ENCODE measurements at places on chromosomes 3 and 15. TPM values are rescaled to one million over a fixed set of nuclear protein-coding genes. Genes with fewer than 3 reads are reported as not detected.

DNA sequence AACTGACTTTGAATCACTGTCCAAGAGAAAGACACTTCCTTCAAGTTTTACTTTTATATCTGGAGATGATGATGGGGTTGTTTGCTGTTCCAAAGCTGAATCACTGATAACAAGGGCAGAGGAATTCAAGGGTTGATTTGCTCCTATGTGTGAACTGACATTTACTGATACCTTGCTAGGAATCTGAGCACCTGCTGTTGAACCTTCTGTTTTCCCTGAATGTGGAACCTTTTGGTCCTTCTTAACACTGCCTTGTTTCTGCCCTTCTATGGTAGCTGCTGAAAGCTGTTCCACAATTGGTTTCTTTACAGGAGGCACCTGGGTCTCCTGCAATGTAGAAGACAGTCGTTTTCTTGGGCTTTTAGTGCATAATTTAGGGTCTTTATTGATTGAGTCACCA, 102.0 kb upstream of the NEDD4 start:
- no peak for DNase-seq

DNA sequence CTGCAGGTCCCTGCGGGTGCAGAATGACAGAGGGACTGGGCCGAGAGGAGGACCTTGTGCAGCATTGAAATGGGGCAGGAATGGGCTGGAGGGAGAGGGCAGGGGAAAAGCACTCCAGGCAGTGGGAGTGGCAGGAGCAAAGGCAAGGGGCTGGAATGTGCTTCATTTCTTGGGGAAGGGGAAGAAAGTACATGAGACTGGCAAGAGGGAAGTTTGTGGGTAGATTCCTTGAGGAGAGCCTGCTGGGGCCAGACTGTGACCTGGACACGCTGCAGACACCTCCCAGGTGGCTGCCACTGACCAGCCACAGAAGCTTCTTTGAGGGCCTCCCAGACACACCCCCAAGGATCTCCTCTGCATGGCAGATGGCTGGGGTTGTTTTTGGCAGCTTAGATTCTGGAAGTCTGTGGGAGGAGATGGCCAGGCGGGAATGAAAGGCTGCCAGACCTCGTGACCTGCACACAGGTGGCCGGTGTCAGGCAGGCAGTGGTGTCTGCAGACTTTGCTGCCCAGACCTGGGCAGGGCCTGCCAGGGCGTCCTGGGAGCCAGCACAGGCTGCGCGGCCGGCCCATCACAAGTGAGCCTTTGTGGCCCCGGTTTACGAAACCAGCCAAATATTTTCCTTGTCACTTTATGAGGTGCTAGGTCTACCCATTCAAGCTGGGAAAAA, 53.1 kb downstream of the SPSB4 start:
- DNase-seq = no peak

DNA sequence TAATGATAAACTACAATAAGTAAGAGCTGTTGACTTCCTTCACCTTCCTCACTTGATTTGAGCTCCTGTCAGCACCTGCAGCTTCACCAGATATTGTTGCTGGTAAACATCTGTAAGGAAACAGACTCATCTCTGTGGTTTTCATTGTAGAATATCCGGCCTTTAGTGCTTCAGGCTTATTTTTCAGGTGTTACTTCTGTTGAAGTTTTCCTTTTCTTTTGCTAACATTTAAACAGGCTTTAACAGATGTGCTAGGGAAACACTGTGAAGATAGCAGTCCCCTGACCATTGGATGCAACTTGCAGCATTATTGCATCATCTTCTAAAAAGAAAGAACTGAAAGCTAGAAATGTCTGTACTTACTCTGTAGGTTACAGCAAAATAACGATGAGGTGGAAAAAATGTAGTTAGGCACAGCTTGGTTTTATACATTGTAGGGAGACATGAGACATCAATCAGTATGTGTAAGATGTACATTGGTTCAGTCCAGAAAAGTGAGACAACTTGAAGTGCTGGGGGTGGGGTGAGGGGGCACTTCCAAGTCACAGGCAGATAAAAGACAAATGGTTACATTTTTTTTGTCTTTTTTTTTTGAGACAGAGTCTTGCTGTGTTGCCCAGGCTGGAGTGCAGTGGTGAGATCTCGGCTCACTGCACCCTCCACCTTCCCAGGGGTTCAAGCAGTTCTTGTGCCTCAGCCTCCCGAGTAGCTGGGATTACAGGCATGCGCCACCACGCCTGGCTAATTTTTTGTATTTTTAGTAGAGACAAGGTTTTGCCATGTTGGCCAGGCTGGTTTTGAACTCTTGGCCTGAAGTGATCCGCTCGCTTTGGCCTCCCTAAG, 10.2 kb downstream of the EDEM1 start:
- peak; percentile 17 for DNase-seq

GRCh38 chr3:8603115-8603710, 41.4 kb downstream of the SSUH2 start:
- no peak for DNase-seq

GRCh38 chr3:59450946-59451763, 401.3 kb upstream of the CFAP20DC start:
- DNase-seq = peak; percentile 43

DNA sequence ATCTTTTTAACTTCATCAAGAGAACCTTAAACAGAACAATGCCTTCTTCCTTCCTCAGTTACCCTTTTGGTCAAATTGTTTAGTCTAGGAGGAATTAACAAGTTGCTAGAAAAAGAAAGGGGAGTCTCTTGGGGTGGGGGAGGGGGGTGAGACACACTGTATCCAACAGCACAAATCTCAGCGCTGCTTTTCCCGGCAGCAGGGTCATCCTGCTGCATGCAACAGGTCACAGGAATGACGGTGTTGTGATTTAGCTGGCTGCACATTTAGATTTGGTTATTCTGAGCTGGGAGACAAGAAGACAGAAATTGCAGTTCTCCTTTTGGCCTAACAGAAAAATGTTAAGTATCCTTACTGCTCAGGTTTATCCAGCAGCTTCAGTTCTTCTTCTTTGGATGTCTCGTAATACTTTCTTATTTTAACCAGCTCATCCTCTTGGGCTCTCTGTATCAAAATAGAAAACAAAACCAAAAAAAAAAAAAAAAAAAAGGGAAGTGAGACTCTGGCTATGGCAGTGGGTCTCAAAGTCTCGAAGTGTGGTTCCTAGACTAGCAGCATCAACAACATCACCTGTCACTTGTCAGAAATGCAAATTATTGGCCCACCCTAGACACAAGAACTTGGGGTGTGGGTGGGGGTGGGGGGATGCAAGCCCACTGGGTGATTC, 190.5 kb downstream of the GREM1 start:
- DNase-seq = no peak

DNA sequence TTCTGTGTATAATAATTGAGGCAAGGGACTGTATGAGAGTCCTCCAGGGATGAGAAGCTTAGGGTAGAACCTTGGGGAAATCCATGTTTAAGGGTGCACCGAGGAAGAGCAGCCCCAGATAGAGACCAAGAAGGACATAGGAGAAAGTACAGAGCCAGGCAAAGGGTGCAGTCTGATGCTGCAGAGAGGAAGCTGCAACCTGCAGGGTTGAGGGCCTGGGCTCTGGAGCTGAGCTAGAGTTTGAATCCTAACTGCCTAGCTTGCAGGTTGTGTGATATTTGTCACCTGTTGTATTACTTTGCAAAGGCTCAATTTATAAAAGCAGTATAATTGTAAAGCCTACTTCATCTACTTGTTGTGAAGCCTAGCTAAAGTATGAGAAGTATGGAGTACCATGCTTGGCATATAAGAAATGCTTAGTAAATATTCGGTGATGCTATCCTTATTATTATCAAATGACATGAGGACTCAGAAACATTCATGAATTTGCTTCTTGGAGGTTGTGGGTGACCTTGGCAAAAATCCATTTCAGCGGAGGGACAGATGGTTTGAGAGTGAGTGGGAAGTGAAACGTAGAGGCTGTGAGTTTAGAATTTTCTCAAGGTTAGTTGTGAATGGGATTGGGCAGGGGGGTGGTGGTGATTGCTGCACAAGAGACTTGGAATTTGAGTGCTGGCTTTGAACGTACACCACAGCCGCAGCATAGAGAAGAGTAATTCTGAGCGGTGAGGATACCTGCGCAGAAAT, 43.8 kb downstream of the PLCL2 start:
- DNase-seq = no peak

- no peak for DNase-seq
Measured at GRCh38 chr3:11847607-11848006, 922 bp upstream of the TAMM41 start.

- DNase-seq = peak; percentile 96
Measured at GRCh38 chr3:186815435-186815834, 9.2 kb upstream of the RFC4 start.

GRCh38 chr3:151899996-151900395, 26.6 kb downstream of the SUCNR1 start:
- DNase-seq = no peak

- no peak for DNase-seq
Measured at GRCh38 chr3:59481776-59482400, 432.1 kb upstream of the CFAP20DC start.

DNA sequence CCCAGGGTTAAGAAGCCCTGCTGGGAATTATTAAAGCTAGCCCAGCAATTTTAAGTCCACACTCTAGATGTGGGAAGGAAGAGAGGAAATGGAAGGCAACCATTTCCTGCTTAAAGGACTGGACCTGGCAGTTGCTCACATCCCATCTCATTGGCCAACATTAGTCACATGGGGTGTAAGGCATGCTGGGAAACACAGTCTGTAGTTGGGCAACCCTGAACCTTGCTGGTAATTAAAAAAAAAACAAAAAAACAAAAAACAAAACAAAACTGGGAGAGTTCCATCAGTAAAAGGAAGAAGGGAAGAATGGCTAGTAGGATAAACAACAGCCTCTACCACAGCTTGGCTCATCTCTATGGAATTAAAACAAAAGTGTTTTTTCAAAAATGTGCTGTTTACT, 136.0 kb downstream of the VGLL4 start:
- DNase-seq = no peak

DNA sequence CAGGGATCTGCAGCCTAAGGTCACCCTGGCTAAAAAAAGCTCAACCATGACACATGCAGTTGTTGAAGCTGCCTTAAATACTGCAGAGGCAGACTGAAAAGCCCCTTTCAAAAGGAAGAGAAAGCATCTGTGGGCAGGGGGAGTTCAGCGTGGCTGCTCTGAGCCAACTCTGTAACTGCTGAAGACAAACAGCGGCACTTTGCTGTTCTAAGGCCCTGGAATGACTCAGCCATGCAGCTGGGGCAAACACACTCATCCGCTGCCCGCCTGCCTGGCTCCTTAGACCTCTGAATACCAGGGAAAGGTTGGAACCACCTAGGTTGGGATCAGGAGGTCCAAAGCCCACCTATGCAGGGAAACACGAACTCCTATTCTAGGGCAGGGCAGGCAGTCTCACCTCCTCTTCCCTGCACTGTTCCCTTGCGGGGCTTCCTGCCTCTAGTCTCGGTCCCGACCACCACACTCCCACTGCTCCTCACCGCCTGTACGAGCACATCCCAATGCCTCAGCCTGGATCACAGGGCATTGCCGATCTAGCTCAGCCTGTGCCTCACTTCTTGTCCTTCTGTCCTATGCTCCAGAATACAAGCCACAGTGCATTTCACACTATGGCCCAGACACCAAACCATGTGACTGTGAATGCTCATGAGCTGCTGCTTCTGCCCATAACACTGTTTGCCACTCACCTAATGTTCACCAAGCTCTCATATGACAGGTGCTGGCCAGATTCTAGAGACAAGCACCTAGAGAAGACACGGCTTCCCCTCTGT, 6.6 kb upstream of the MUSTN1 start:
- no peak for DNase-seq

GRCh38 chr15:45064386-45064785, 41.4 kb downstream of the SORD start:
- DNase-seq = no peak

DNA sequence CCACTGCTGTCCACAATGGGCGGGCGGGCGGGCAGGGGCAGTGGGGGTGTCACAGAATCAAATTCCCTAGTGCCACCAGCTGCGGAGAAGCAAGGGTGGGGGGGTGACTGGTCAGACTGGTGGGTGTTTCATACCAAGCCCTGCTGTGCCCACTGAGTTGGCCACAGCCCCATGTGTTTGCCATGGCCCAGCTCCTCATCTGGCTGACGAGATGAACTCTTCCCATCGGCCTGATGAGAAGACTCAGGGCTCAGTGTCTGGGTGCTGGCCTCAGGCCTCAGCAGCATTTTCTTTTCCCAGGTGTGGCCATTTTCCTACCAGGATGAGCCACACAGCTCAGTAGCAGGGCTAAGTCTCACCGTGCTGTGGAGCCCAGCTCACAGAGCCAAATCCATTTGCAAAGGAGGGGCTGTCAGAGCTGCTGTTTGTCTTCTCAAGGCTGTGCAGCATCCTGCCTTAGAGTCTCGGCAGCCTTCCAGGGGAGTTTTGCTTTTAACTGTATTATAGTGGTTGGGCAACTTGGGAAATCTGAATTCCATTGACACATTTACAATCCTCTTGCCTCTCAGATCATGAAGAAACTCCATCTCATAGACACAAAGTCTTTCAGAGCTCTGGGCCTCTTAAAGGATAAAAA, 176.8 kb downstream of the ABHD5 start:
- DNase-seq = peak; percentile 33

MRPS11 gene
- 94.7 TPM for total RNA-seq

SCAANT1 gene
- not detected for total RNA-seq

CLSTN2 gene
- total RNA-seq = 0.23 TPM

GOLGA8G gene
- total RNA-seq = not detected

CD86 gene
- not detected for total RNA-seq

MAPKAPK3 gene
- total RNA-seq = 168 TPM

IL20RB gene
- total RNA-seq = 1.1 TPM

GPR62 gene
- total RNA-seq = 0.23 TPM

NAALADL2 gene
- 0.63 TPM for total RNA-seq

Data from HT1080 (cell line).